ENCODE measurements at places on chromosomes 1 and 21.

DNA sequence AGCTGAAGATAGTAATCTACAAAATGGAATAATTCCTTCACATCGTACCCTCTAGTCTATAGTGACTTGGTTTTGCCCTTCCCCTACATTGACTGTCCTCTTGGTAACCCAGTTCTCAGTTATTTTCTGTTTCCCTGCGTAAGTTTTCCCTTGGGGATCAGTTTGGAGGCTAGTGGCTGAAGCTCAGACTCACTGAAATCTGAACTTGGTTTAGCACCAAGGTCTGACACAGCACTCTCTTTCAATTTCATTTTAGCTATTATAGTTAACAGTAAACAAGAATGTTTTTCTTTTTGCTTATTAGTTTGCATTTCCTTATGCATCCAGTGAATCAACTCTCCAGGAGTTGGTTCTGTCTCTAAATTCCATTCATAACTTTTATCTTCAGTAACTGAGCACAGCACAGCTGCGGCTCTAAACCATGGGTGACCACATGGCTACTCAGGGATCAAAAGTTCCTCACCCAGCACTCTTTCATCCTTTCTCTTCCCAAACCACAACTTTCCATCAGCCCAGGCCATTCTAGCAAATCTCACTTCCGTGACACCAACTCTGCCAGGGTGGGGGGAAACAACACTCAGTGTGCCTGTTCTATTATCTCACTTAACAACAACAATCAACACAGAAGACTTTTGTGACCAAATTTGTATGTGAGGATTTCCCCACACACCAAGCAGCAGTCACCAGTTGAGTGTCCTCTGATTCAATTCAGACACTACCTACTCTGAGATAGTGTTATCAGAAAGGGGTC lies 17.6 kb upstream of the IFI6 start:
- DNase-seq, result no peak

DNA sequence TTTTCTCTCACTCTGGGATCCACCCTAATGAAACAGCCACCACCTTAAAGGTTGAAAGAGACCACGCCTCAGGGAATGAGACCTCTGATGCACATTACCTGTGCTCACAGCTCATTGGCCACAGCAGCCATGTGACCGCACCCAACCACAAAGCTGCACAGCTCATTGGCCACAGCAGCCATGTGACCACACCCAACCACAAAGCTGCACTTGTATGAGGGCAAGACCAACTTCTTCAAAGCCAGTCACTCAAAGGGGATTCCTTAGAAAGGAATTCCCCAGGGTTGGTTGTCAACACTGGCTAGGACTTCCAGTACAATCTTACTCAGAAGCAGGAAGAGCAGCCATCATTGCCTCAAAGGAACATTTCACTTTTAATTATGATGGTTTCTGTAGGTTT lies 43.6 kb upstream of the PDE9A start:
- no peak for DNase-seq

GRCh38 chr1:231814021-231814420 lies 187.4 kb downstream of the DISC1 start:
- no peak for DNase-seq

- no peak for DNase-seq
Measured at GRCh38 chr21:20086508-20086907, 911.7 kb upstream of the NCAM2 start.

DNA sequence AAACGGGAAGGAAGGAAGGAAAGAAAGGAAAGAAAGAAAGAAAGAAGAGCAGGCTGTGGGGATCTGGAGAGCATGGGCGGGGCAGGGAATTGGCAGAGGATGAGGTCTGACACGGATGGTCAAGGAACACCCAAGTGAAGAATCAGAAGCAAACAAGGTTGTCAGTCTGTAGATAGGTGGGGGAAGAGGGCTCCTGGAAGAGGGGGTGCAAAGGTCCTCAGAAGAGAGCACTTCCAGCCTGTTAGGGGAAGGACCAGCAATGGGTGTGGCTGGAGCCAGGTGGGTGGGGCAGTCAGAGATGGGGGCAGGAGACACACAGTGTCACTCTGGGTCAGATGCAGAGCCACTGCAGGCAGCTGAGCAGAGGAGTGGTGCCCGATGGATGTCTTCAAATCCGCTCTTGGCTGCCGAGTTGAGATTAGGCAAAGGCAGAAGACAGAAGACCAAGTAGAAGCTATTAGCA lies 11.0 kb upstream of the PLA2G2C start:
- DNase-seq, result no peak

GRCh38 chr1:1875932-1876331 lies 15.0 kb downstream of the GNB1 start:
- no peak for DNase-seq

DNA sequence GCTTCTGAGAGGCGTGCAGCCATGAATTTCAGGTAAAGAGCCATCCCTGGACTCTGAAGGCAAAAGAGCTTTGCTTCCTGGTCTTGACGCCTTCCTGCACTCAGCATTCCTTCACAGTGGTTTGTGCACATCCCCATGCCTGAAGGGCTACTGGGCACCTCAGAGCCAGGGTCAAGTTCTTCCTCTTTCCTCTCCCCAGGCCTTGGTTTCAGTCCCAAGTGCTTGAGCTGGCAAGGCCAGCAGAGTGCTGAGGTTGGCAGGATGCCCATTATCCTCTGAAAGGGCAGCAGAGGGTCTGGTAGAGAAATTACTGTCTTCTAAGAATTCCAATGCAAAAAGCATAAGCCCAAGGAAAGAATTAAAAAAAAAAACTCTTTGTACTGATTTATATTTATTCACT lies 1064.9 kb downstream of the TTLL7 start:
- DNase-seq, result no peak

GRCh38 chr1:231103961-231104360 lies 57.9 kb upstream of the TRIM67 start:
- no peak for DNase-seq

DNA sequence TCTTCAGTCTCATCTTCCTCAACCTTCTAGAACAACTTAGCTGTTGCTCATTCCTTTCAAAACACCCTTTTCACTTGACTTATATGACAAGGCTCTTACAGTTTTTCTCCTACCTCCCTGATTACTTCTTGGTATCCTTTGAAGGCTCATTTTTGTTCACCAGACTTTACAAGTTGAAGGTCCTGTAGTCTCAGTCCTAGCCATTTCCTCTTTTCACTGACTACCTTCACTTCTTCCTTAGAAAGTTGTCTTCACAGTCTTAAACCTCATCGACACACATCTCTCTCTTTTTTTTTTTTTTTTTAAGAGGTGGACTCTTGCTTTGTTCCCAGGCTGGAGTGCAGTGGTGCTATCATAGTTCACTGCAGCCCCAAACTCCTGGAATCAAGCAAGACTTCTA lies 6.6 kb upstream of the TP53BP2 start:
- DNase-seq, result no peak

DNA sequence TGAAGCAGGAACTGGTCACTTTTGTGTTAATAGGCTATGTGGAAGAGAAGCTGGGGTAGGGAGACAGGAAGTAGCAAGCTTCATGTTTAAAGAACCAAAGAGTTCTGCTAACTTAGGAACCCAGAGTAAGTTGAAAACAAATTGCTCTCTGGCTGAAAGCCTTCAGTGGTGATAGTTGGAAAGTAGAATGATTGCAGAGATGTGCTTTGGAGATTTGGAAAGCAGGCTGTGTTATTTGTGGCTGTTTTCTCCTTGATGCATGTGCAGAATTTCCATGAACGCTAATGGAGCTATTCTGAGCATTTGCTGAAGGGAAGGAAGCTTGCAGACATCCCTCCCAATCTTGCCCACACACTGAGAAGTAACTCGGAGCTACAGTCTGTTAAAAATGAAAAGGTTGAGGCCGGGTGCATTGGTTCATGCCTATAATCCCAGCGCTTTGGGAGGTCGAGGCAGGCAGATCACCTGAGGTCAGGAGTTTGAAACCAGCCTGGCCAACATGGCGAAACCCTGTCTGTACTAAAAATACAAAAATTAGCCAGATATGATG lies 45.7 kb downstream of the TCEANC2 start:
- no peak for DNase-seq

DNA sequence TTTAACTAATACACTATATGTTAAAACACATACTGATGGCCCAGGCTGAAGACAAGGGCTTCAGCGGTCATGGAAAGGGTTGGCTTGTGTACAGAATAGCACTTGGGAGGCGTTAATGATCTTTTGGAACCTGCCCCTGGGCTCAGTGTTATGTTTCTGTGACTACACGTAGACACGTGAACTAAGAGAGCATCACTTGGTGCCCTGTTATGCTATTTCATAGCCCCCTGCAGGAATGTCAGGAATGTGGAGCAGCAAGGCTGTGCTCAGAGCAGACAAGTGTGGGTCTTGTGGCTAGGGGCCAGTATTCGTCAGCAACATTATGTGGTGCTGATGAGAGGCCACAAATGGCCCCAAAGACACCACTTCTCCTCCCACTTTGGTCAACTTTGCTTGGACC lies 132.4 kb downstream of the MAP3K21 start:
- peak; percentile 32 for DNase-seq

DNA sequence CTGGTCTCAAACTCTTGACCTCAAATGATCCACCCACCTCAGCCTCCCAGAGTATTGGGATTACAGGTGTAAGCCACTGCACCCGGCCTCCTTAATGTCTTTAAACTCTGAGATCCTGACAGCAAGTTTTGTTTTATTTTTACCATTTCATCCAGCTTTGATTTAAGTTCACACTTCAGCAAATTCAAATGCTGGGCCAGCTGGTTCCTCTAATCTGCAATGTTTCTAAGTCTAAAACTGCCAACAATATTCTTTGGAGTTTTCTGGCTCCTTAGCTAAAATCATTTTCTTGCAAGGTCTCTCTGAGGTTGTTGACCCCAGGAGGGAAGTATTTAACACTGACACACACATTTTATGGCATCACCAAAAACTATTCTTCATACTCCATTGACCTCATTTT lies 72.0 kb upstream of the COL24A1 start:
- DNase-seq, result no peak

- no peak for DNase-seq
Measured at GRCh38 chr1:97909266-97909665, 11.6 kb downstream of the DPYD start.

DNA sequence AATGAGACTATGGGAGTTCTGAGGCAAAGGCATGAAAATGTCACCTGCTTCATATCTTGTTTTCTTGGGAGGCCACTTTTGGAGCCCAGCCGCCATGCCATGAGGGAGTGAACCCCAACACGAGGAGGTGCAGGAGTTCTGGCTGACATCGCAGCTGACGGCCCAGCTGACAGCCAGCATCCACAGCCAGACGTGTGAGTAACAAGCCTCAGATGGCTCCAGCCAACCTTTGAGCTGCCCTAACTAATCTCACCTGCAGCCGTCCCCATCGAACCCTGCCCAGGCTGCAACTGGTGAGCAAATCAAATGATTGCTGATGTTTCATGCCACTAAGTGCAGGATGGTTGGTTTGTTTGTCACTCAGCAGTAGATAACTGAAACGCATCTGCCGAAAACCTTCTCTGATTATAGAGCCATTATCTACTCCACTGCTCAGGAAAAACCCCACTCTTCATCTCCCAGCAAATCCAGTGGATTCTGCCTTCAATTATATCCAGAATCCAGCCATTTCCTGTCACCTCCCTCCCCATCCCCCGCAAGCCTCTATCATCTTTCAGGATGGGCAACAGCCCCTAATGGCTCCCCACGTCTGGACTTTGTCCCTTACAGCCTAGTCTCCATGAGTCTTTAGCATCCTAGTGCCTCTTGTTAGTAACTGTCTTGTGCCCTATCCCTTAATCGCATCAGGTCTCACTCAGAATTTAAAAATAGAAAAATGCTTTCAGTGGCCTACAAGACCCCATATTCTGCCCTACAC lies 18.5 kb upstream of the RAB4A start:
- no peak for DNase-seq

DNA sequence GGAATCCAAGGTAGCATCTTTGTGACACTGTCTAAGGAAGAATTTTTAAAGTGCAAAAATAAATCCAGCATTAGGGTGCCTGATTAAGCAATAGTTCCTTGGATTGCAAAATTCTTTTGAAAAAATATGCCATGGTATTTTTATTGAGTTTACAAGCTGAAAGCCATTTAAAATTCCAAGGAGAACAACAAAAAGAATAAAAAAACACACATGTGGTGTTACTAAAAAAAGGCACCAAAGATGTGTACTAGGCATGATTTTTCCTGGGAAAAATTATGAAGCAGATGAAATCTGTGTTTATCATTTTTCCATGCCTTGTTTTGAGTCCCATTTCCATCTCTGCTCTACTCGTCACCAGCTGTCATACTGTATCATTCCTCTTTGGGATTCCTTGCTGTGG lies 157.0 kb upstream of the ZNHIT6 start:
- DNase-seq, result no peak

GRCh38 chr1:24540906-24541710 lies 14.8 kb upstream of the NCMAP start:
- no peak for DNase-seq

DNA sequence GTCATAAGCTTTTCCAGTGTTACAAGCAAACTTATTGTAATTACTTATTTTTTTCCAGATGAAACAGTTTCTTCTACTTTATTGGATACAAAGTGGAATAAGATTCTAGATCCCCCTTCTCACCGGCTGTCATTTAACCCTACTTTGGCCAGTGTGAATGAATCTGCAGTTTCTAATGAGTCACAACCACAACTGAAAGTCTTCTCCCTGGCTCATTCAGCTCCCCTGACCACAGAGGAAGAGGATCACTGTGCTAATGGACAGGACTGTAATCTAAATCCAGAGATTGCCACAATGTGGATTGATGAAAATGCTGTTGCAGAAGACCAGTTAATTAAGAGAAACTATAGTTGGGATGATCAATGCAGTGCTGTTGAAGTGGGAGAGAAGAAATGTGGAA lies 95.5 kb downstream of the ZFYVE9 start:
- no peak for DNase-seq

GRCh38 chr1:98688110-98688739 lies 26.7 kb downstream of the SNX7 start:
- no peak for DNase-seq

DNA sequence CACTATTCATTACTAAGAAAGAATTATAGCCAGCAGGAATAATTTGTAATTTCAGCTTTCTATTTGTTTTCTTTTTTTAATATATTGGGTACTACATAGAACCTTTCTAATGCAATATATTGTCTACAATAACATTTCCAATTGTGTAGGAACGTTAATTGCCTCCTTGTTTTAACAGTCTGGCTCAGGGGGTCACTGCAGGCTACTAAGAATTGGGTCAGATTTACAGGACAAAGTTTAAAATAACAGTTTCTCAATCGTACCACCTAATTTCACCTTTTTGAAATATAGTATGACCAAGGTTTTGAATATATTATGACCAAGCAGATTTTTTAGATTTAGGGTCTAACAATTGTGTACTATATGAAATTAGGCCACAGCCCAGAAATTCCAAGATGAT lies 2.4 kb downstream of the CFH start:
- no peak for DNase-seq

GRCh38 chr1:147124266-147124665 lies 48.0 kb downstream of the PRKAB2 start:
- DNase-seq, result no peak

DNA sequence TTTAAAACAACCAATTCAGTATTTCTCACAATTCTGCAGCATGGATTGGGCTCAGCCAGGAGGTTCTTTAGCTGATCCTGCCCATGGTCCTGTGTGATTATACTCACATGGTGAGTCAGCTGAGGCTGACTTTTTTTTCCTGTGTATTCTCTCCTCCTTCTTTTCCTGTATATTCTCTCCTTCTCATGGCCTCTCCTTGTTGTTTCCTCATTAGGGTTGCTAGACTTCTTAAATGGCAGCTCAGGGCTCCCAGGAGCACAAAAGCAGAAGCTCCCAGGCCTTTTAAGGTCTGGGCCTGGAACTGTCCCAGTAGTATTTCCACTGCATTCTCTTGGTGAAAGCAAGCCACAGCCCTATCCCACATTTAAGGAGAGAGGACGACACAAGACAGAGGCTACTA lies 26.8 kb downstream of the VANGL1 start:
- no peak for DNase-seq

All from NT2/D1 (cell line).